SIG-M5 (cell line): ENCODE measurements at places on chromosomes 2 and 18.

DNA sequence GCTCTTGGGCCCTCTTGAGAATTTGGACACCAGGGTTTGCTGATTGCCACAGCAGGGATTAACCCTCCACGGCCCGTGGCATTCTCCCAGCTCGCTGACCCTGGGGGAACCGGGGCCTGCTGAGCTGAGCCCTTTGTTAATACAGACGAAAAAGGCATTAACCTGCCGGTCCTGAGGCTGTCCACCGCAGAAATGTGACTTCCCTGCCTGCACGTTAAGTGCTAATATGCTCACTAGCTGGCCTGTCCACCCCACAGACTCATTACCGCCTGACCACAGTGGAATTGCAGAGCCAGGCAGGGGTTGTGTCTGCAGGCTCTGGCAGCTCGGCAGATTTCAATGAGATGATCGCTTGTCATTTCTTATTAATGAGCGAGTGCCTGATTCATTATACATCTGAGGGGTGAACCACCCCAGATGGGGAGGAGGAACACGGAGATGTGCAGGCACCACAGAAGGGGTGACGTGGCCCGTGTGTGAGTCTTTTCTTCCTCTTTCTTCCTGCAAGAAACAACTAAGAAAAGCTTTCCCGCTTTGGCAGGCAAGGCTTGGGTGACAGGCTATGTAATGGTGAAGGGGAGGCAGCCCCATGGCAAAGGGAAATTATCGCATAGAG is 126.0 kb downstream of the GLI2 start:
- no peak for DNase-seq

DNA sequence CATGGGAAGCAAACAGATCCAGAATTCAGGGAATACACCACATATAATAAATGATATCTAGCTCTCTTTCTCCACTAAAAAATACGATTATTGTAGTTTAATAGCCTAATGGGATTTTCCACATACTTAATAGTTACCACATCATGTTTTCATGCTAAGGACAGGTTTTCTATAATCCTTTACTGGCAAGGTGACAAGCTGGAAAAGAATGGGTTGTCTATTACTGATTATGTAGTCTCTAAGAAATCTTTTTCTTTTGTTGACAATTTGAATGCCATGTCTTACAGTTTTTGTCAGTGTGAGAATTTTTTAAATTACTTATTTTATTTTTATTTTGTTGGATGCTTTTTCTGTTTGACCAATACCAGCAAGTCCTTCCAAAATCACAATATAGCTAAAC is 177.8 kb downstream of the GALNT13 start:
- no peak for DNase-seq

- no peak for DNase-seq
Measured at GRCh38 chr18:8001711-8002301, 434.7 kb downstream of the PTPRM start.

- DNase-seq, result no peak
Measured at GRCh38 chr2:68359889-68360288, 5.2 kb upstream of the PLEK start.

- DNase-seq, result no peak
Measured at GRCh38 chr2:105062158-105062557, 24.3 kb downstream of the MRPS9 start.

GRCh38 chr2:161307676-161308075 is 549 bp upstream of the PSMD14 start:
- no peak for DNase-seq

GRCh38 chr18:49798001-49798400 is 15.3 kb downstream of the ACAA2 start:
- DNase-seq, result no peak

GRCh38 chr18:46646468-46646867 is 10.6 kb downstream of the LOXHD1 start:
- DNase-seq, result no peak

- no peak for DNase-seq
Measured at GRCh38 chr2:28219758-28220368, 172.8 kb upstream of the FOSL2 start.

DNA sequence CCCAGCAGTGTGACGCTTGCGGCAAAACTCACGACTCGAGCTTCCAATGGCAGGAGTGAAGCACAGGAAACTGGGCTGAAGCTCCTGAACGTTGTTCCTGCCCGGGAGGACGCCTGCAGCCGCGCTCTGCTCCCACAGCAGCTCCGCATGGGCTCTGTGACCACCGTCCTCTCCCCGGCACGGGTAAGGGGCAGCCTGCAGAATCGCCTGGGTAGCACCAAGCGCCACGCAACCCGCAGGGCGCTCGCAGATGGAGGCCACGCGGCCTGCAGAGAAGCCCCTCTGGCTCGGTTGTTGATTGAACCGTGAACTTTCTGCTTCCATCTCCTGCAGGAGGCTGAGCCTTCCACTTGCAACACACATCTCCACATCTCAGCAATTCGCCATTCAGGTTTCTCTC is 63.3 kb upstream of the ZNF236 start:
- no peak for DNase-seq

DNA sequence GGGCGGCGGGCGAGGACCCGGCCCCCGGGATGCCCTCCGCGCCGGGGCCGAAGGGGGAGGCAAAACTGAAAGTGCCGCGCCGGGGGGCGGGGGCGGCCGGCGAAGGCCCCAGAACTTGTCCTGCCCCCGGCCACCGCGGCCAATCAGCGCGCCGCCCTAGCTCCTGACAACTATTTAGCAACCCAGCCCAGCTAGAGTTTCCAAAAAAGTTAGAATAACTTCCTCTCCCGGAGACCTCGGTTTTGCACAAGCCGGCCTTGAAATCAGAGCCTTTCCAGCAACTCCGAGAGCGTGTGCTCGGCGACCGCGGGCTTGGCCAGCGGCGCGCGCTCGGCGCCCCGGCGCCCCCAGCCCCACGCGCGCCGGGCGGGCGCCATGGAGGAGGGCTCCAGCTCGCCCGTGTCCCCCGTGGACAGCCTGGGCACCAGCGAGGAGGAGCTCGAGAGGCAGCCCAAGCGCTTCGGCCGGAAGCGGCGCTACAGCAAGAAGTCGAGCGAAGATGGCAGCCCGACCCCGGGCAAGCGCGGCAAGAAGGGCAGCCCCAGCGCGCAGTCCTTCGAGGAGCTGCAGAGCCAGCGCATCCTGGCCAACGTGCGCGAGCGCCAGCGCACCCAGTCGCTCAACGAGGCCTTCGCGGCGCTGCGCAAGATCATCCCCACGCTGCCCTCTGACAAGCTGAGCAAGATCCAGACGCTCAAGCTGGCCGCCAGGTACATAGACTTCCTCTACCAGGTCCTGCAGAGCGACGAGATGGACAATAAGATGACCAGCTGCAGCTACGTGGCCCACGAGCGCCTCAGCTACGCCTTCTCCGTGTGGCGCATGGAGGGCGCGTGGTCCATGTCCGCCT is at the start of gene TWIST2:
Gene TWIST2 (plus strand): TSS at position 245 of the 850 bp plus-strand sequence. CDS start 131 bp downstream, at position 376.
- DNase-seq, result no peak

DNA sequence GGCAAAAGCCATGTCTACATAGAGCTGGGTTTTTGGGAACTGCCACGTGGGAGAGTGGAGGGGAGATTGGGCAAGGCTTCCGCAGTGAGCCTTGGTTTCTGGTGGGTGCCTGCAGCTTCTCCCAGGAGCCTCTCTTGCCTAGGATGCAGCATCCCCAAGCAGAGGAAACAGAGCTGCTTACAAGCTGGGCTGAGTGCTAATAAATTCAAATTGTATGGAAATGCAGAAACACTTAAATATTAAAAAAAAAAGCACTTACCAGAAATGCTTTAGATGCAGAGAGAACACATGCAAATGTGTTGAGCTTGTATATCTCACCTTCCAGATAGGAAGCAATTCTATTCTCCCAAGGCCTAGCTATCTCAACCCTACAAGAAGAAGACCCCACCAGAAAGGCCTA is 96.0 kb upstream of the ST3GAL5 start:
- no peak for DNase-seq

- DNase-seq, result no peak
Measured at GRCh38 chr2:220310451-220310861, 683.0 kb downstream of the SLC4A3 start.

DNA sequence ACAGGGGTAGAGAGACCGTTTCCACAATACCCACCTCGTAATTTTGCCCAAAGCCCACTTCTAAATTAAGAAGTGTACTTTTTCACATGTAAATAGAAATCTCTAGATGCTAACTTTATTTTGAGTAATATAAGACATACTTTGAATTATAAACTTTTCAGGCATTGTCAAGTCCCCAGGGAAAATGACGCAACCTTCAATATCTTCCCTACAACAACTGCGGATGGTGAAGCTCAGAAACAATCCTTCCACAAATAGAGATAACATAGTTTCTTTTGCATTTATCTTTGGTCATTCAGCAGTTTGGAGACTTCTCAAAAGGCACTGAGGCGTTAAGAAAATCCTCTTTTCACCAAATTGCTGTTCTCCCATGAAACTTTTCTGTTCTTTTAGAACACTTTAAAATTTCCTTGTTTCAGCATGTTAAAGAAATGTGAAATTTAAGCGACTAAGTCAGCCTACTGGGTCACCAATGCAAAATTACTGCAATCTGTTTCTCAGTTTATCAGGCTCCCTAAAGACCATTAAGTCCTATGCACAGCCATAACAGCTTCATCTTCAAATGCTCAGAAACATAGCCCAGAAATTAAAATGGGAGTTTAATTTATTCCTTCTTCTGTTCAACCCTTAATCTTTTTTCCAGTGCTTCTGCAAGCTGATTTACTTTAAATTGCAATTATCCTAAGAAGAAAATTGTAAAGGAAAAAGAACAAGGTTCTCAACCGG is 118.3 kb upstream of the DNAJC10 start:
- DNase-seq, result no peak

- DNase-seq, result no peak
Measured at GRCh38 chr18:49685231-49685942, 123.5 kb downstream of the LIPG start.

- DNase-seq, result no peak
Measured at GRCh38 chr2:19982268-19982667, 7.6 kb downstream of the WDR35 start.

DNA sequence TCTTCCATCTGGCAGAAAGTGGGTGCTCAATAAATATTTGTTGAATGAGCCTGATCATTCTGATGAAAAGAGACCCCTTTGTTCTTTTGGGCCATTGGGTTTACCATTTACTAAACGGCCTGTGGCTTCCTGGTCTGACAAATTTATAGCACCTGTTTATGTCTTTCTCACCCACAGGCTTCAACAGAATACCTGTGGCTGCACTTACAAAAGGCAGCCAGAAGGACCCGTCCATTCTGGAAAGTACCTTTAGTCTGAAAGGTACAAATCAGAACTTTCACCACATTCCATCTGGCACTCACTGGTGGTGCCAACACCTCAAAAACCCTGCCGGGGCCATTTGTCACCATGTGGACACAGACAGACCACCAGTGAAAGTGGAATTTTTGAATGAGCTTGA is 167.5 kb downstream of the ETAA1 start:
- DNase-seq, result no peak

DNA sequence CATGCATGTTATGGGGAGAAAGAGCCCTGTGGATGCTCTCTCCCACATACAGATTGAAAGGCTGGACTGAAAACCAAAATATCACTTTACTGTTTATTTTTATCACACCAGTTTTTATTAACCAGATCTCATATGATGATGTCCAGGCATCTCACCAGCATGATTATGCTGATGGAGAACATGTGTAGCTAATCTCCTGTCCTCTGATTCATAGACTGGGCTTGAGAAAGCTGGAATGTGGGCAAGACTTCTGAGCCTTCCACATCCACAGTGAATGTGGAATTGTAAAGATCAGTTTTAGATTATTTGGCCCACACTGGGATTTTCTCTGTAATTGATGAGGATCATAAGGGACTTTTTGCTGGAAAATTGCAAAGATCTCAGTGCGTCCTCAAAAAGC is 137.9 kb downstream of the ICOS start:
- DNase-seq, result no peak

DNA sequence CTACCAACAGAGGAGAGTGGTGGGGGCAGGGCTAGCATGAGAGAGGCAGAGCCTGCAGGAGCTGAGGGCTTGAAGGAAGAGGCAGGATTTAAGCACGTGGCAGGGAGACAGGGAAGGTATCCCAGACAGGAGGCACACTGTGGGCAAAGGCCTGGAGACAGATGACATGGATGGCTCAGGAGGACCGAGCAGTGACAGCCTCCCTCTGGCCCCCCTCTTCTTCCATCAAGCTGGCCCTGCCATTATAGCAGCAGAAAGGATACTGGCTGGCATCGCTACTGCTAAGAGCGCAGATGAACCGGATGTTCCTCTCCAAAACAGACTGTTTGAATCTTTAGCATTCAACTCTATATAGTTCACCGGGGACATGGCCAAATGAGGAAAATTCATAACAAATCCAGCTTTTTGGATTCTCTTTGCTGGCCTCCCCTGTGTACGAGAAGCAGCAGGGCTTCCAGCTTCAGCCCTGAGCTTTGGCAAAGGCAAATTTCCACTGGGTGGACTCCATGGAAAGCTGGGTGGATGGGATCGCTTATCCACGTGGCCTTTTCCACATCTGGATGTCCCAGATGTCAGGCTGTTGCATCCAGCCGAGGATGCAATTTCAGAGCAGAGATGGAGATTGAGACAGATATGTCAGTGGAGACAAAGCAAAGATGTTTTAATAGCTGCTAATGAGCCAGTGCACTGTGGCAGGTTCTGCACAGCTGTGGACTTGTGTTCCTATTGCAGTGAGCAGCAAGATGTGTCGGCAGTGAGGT is 36.2 kb downstream of the CAPN13 start:
- DNase-seq, result no peak

DNA sequence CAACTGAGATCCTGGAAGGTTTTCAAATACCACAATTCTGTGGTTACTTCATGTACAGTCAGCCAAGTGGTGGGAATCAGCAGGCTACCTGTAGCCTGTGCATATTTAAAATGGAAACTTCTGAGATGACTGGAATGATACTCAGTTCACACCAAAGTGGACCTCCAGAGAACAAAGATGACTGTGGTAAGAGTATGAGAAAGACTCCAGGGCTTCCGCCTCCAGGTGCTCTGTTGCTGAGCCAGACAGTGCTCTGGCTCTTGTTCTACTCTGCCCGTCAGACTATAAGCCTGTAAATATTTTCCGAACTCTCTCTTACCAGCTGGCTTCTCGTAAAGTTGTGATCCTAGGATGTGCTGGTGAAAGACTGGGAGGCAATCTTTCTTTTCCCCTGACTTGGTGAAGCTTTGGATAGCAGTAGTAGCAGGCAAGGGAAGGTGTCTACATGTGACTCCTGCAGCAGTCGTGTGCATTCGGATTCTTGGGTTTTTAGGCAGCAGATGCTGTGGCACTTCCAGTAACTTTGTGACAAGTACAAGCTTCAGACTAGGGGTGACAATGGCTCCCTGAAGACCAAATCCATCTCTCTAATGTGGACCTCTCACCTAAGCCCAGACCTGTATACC is 23.1 kb downstream of the ST3GAL5 start:
- DNase-seq, result no peak

DNA sequence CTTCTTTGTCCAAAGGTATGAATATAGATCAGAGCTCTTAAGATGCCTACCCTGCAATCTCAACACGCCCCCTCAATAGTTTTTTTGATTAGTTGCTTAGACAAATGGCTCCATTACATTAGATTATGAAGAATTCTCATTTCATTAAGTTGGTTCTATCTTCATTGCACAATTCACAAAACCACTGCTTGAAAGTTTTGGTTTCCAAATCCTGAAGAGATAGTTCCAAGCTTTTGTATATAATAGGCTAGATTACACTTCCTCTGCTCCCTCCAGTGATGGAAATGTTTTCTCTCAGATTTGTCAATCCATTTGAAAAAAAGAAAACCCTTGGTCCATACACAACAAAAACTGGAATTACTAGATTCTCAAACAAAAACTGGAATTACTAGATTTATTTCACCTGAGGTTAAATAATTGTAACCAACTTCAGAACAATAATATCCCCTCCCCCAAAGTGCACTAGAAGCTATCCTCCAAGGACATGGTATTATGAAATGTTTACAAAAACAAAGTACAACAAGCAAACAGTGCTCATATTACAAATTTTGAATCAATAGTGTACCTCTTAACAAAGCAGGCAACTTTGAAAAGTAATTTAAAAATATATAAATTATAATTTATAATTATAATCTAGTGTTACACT is 6.8 kb upstream of the TLK1 start:
- DNase-seq, result no peak
